Large intestine (tissue), 12 donors: ENCODE measurements at places on chromosomes 1 and 21. TPM values are rescaled to one million over a fixed set of nuclear protein-coding genes. Genes with fewer than 3 reads are reported as not detected.

DNA sequence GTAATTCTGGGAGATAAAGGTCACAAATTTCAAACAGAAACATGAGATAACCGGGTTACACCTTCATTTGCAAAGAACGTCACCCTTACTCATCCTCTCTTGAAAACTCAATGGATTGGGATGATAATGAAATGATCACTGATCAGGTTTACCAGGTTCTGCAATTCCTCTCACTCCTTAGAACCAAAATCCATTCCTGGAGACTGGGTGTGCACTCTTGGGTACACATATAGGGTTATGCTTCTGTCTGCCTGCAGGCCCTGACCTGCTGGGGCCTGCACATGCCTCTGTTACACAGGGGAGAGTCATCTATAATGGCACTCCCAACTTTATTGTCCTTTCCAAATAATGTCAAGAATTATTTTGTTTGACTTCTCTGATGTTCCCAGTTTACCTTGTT, 8.3 kb downstream of the SUSD4 start:
- DNase-seq = no peak

- no peak for DNase-seq
These were observed 261.4 kb downstream of the CTH start for GRCh38 chr1:70672442-70672888.

GRCh38 chr1:46133181-46133658, 791 bp upstream of the PIK3R3 start:
- DNase-seq = no peak

Gene DCST1
- polyA plus RNA-seq = 0.88 TPM

DNA sequence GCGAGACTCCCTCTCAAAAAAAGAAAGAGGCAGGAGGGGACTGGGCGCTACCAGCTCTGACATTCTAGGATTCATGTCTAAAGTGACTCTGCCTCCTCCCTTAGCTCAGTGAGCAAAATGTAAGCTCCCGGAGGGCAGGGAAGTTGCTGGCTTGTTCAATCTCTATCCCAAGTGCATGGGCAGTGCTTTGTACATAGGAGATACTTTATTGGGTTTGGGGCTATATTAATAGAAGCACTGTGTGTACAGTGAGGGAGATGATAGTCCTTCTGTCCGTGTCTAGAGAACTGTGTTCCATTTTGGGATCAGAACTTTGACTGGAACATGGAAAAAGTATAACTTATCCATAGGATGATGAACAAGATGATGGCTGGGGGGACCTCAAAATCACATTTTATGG, 16.7 kb upstream of the LUZP1 start:
- DNase-seq = no peak

GRCh38 chr1:178189814-178190213, 95.9 kb downstream of the RASAL2 start:
- DNase-seq = peak; percentile 25
